ENCODE measurements at places on chromosomes 3 and 15. TPM values are rescaled to one million over a fixed set of nuclear protein-coding genes. Genes with fewer than 3 reads are reported as not detected.

DNA sequence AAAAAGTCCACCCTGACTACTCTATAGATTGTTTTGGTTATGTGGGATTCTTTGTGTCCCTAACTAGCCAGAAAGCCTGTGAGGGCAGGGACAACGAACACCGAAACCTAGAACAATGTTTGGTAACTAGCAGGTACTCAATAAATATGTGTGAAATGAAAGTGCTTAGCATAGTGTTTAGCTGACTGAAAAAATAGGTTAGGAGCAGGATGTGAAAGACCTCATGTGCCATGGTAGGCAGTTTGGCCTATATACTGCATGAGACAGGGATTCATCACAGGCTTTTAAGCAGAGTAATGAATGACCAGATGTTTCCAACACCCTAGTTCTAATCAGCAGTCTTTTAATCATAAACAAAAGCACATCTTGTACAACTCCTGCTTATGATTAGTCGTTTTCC, 64.2 kb downstream of the MYO5A start:
- DNase-seq: no peak

The ZDHHC19 gene
- polyA plus RNA-seq: 1.9 TPM

The ROBO2 gene
- 0.05 TPM for polyA plus RNA-seq

DNA sequence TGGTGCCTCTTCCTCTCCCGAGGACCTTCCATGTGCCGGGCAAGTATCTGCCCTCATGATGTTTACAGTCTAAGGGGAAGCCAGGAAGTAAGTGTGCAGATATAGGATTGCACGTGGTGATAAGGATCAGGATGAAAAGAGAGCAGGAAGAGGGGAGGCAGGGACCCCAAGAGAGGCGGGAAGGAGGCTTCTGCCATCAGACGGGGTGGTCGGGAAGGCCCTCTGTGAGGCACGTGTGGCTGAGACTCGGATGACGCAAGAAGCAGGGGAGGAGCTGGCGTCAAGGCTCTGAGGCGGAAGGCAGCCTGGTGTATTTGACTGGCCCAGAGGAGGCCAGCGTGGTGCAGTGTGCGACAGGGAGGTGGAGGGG, 762 bp upstream of the IQSEC1 start:
- DNase-seq: peak; percentile 62

Data from right cardiac atrium (tissue), 5 donors.